Esophagus squamous epithelium (tissue), 5 donors: ENCODE measurements at places on chromosomes 7 and 10.

- no peak for DNase-seq
Observed at GRCh38 chr7:127618042-127618441, at the start of gene PAX4. Gene PAX4 (minus strand): TSS chr7:127618142. CDS start chr7:127615928, 2,214 bp downstream.

DNA sequence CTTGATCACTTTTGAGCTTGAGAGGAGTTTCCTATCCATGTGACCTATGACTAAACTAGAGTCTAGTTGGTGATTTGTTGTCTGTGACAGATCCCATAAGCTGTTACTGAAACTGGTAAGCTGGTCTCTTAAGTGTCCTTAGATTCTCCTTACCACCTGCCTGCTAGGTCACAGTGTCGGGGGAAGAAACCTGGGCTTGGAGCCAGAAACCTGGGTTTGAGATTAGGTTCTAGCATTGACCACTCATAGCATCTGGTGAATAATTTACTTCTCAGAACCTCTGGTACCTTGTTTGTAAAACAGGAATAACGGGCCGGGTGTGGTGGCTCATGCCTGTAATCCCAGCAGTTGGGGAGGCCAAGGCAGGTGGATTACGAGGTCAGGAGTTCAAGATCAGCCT lies 21.8 kb upstream of the ITPRID1 start:
- no peak for DNase-seq

- no peak for DNase-seq
Observed at GRCh38 chr10:5600908-5601307, 65.5 kb downstream of the ASB13 start.

DNA sequence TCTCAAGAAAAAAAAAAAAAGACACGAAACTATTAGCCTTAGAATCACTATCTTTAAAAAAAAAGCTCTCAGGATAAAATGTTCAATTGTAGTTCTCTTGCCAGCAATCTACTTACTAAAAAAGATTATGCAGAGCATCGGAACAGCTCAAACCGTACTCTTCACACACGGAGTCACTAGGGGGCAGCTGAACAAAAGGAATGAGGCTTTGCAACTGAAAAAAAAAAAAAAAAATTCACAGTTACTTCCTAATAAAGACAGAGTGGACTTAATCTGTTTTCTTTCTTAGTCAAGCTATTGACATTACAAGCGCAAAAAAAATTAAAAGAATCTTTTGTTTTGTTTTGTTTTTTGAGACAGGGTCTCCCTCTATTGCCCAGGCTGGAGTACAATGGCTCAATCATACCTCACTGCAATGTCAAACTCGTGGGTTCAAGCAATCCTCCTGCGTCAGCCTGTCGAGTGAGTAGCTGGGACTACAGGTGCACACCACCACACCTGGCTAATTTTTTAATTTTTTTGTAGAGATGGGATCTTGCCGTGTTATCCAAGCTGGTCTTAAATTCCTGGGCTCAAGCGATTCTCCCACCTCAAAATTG lies 11.5 kb downstream of the PMS2 start:
- no peak for DNase-seq

GRCh38 chr10:43077421-43078171 lies 727 bp downstream of the RET start:
- DNase-seq, result no peak

DNA sequence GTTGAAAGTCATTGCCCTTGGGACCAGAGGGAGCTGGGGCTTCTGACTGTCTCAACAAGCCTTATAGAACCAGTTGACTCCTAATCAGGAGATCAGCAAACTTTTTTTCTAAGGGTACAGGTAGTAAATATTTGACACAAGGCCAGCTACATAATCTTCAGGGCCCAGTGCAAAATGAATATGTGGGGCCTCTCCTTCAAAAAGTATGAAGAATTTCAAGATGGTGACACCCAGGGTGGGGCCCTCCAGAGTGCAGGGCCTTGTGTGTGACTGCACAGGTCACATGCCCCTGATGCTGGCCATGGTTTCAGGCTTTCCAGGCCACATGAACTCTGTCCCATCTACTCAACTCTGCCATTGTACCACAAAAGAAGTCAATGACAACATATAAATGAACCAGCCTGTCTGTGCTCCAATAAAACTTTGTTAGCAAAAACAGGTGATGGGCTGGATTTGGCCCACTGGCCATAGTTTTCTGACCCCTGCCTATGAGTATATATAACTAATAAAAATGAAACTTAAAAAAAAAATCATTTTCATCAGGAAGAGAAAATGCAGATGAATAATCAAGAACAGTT lies 6.1 kb downstream of the MMRN2 start:
- DNase-seq, result no peak

- DNase-seq, result no peak
Observed at GRCh38 chr7:126495001-126495400, 757.7 kb downstream of the GRM8 start.
